GM23248 (cell line): ENCODE measurements at places on chromosomes 5 and 9. TPM values are rescaled to one million over a fixed set of nuclear protein-coding genes. Genes with fewer than 3 reads are reported as not detected.

DNA sequence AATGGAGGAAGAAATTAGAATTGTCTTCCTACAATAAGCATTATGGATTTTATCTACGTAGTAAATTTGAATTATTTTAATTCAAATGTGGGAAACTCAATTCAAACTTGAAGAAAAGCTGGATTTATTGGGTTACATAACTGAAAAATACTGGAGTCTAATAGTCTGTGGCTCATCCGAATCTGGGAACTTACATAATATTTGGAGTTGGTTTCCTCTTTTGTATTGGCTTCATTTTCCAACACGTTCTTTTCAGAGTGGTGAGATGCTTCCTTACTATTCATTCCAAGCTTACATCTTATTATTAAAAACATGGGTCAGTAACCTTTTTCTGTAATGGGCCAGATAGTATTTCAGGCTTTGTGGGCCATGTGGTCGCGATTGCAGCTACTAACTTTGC lies 164.8 kb downstream of the ARHGAP26 start:
- H3K36me3 ChIP-seq = no peaks in the 10 kb centered on the region
- no peaks in the 10 kb centered on the region for H3K27me3 ChIP-seq
- DNase-seq = no peak
- H3K4me1 ChIP-seq = no peaks in the 10 kb centered on the region
- H3K4me3 ChIP-seq = no peak overlapping the region

GRCh38 chr9:106753155-106753671 lies 109.8 kb upstream of the ZNF462 start:
- DNase-seq = no peak
- H3K27me3 ChIP-seq = no peaks in the 10 kb centered on the region
- no peak overlapping the region for H3K27ac ChIP-seq

GRCh38 chr5:61881821-61882487 lies 424.1 kb upstream of the KIF2A start:
- peak; percentile 53 for DNase-seq
- 0 out of 2 replicates have a peak, but pooled peaks cover 4% of the 10 kb centered on the region for H3K4me1 ChIP-seq
- no peaks in the 10 kb centered on the region for H3K27me3 ChIP-seq
- H3K4me3 ChIP-seq = no peak overlapping the region

CTSL gene
- 401 and 410 TPM in 2 replicates for polyA plus RNA-seq

GRCh38 chr9:90815183-90815943 lies 13.7 kb downstream of the SYK start:
- H3K27ac ChIP-seq = no peak overlapping the region
- H3K4me3 ChIP-seq = no peak overlapping the region
- H3K4me1 ChIP-seq = no peaks in the 10 kb centered on the region
- no peaks in the 10 kb centered on the region; the same call in 1 of the 2 replicates for H3K27me3 ChIP-seq

- H3K27ac ChIP-seq = peak overlapping the region; percentile 94; the same call in 1 of the 2 replicates
- DNase-seq = peak; percentile 79
- H3K4me3 ChIP-seq = no peak overlapping the region
- no peaks in the 10 kb centered on the region for H3K36me3 ChIP-seq
- peaks cover 11% of the 10 kb centered on the region; the same call in 1 of the 2 replicates for H3K4me1 ChIP-seq
- no peaks in the 10 kb centered on the region for H3K27me3 ChIP-seq
Observed at GRCh38 chr9:136485049-136486045, 2.5 kb upstream of the SEC16A start.

GRCh38 chr5:144237851-144238250 lies 67.2 kb downstream of the KCTD16 start:
- no peak overlapping the region for H3K27ac ChIP-seq
- H3K36me3 ChIP-seq = no peaks in the 10 kb centered on the region
- DNase-seq = peak; percentile 21
- H3K4me3 ChIP-seq = no peak overlapping the region
- H3K27me3 ChIP-seq = peaks cover 2% of the 10 kb centered on the region; the same call in 1 of the 2 replicates

DNA sequence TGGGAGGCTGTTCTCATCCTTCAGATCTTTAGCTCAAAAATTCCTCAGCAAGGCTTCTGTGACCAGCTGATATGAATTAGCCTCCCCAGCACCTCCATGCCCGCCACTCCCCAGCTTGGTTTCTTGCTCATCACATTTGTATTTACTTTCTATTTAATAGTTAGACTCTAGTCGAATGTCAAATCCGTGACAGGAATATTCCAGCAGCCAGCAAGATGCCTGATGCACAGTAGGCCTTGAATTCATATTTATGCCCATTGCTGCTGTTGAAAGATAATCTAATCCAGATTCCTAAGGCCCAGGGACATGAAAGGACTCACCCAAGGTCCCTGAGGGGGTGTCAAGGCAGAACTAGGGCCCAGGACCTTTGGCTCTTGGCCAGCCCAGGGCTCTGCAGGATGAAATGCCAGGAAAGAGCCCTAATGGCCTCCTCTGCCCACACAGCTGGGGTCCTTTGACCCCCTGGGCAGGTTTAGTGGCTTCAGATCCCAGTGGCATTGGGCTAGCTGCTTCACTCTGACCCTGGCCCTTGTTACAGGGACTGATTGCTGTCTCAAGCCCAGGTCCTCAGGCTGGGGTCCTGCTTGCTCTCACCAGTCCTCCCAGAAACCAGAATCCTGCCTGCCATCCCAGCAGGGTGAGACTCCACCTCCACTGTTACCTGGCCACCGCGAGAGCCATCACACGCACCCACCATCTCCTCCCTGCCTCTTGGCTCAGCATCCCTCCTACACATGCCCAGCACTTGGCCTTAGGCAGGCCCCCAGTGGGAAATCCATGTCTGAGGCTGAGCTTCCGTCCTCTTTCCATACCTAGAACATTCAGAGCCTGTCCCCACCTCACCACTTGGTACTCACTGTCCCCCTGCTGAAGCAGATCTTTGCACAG lies 7.3 kb downstream of the CSF1R start:
- H3K4me3 ChIP-seq = no peak overlapping the region
- DNase-seq = peak; percentile 26
- H3K27ac ChIP-seq = no peak overlapping the region
- no peaks in the 10 kb centered on the region for H3K4me1 ChIP-seq
- no peaks in the 10 kb centered on the region for H3K36me3 ChIP-seq
- no peaks in the 10 kb centered on the region for H3K27me3 ChIP-seq

GRCh38 chr5:113063927-113064326 lies 87.3 kb downstream of the DCP2 start:
- peaks cover 28% of the 10 kb centered on the region for H3K4me1 ChIP-seq
- H3K27ac ChIP-seq = no peak overlapping the region
- no peaks in the 10 kb centered on the region for H3K36me3 ChIP-seq
- no peak for DNase-seq
- H3K27me3 ChIP-seq = no peaks in the 10 kb centered on the region
- no peak overlapping the region for H3K4me3 ChIP-seq

- peaks cover 20% of the 10 kb centered on the region for H3K4me1 ChIP-seq
- DNase-seq = peak; percentile 90
- H3K4me3 ChIP-seq = no peak overlapping the region
- no peaks in the 10 kb centered on the region for H3K27me3 ChIP-seq
- no peaks in the 10 kb centered on the region for H3K36me3 ChIP-seq
Observed at GRCh38 chr5:173331956-173332479, 3.8 kb upstream of the STC2 start.

RGS7BP gene
- not detected in 2 replicates for polyA plus RNA-seq

DNA sequence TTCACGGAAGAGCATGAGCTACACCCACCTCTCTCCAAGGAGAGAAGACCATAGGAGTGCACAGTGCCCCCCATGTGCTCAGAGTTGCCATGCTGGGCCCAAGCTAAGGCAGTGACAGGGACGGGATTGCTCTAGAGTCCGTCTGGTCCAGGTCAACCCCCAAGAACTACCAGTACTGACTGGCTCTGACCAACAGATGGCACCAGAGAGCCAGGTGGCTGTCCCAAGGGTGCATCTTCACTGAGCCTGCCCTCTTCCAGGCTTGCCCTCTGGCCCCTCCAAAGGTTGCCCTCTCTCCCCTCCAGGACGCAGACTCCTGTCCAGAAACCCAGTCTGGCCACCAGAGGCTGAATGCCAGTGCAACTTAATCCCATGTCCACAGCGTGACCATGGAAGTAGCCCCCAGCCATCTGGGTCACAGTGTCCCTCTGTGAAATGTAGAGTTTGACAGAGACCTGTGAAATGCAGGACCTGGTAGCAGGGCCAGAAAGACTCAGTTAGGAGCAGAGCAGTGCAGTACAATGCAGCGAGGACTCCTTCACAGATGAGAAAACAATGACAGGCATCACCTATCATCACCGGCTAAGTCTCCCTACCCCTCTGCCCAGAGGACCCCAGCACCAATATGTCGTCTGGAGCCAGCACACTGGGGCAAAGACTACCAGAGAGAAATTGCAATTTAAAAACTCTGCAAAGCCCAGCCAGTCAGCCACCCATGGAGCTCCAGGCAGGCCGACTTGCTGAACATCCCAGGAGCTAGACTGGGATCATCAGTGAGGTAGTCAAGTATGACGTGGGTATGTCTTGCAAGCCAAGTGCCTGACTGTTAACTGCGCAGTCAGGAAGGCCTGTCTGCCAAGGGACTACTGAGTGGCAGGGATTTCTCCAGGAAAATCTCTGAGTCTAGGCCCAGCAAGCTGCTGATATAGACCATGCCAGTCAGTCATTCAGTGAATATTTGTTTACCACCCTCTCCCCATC lies 7.7 kb upstream of the SKP1 start:
- DNase-seq = peak; percentile 68
- no peak overlapping the region for H3K4me3 ChIP-seq
- H3K27me3 ChIP-seq = no peaks in the 10 kb centered on the region
- no peaks in the 10 kb centered on the region for H3K36me3 ChIP-seq
- H3K4me1 ChIP-seq = no peaks in the 10 kb centered on the region
- no peak overlapping the region for H3K27ac ChIP-seq

DNA sequence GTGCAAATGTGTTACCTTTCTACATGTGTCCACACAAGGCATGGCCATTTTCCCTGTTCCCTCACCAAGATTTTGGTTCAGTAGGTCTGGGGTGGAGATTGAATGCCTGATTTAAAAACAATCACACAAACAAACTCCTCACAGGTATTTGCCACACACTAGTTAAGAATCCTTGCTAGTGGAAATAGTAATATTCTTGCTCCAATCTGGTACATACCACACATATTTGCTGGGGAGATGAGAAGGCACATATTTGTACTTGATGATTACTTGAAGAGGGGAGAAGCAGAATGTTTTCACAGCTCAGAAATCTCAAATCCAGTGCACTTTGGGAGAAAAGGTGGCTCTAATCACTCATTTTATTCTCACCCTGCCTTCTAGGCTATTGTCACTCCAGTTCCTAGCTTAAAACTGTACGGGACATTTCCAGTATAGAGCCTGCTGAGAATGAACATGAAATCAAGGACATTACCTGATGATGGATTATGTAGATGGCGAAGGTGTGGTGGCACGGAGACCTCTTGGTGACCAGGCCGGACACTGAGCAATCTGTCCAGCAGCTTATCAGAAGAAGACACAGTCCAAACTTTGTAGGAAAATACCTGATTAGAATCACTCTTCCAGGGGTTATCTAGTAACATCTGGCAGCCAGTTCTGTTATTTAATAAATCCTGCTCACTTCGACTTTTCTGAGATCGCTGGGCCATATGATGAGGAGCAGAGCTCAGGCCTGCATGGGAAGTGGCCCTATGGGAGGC lies 116.1 kb upstream of the IL6ST start:
- H3K4me1 ChIP-seq = peaks cover 12% of the 10 kb centered on the region
- H3K36me3 ChIP-seq = no peaks in the 10 kb centered on the region
- H3K27me3 ChIP-seq = no peaks in the 10 kb centered on the region
- DNase-seq = peak; percentile 31
- H3K27ac ChIP-seq = no peak overlapping the region
- H3K4me3 ChIP-seq = no peak overlapping the region

DNA sequence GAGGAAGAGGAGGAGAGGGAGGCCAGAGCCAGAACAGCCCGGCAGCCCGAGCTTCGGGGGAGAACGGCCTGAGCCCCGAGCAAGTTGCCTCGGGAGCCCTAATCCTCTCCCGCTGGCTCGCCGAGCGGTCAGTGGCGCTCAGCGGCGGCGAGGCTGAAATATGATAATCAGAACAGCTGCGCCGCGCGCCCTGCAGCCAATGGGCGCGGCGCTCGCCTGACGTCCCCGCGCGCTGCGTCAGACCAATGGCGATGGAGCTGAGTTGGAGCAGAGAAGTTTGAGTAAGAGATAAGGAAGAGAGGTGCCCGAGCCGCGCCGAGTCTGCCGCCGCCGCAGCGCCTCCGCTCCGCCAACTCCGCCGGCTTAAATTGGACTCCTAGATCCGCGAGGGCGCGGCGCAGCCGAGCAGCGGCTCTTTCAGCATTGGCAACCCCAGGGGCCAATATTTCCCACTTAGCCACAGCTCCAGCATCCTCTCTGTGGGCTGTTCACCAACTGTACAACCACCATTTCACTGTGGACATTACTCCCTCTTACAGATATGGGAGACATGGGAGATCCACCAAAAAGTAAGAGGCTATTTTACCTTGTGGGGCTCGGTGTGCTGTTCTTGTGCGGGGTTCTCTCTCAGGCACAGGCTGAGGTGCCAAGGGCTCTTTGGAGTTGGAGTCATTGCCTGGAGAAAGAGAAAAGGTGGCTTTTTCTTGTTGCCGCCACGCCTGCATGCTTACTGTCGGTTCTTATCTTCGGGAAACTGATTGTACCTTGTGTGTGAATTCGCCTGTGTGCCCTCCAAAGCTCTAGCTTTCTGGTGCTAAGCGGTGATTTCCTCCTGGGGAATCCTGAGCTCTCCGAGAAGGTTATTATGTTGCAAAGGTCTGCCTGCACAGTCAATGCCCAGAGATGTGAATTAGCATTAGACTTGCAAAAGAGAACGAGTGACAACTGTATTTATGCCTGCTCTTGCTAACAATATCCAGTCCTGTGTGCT lies at the start of gene ISL1:
Gene ISL1, plus strand, starts transcription at position 318 of the 991 bp plus-strand sequence. Its CDS starts 224 bp downstream, at position 542.
- no peaks in the 10 kb centered on the region for H3K36me3 ChIP-seq
- no peaks in the 10 kb centered on the region for H3K4me1 ChIP-seq
- H3K27me3 ChIP-seq = peaks cover 92% of the 10 kb centered on the region
- peak; percentile 74 for DNase-seq
